Stimulated activated CD4-positive, alpha-beta T cell treated with anti-CD3 and anti-CD28 coated beads, Interleukin-2, amount 100 ng/mL, for 24 hours (primary cell): ENCODE measurements at places on chromosomes 11 and 22.

- no peak for DNase-seq
Measured at GRCh38 chr11:68470304-68470811, 9.8 kb downstream of the PPP6R3 start.

- DNase-seq, result peak; percentile 75
Measured at GRCh38 chr11:66883016-66883965, 26.4 kb downstream of the LRFN4 start.

DNA sequence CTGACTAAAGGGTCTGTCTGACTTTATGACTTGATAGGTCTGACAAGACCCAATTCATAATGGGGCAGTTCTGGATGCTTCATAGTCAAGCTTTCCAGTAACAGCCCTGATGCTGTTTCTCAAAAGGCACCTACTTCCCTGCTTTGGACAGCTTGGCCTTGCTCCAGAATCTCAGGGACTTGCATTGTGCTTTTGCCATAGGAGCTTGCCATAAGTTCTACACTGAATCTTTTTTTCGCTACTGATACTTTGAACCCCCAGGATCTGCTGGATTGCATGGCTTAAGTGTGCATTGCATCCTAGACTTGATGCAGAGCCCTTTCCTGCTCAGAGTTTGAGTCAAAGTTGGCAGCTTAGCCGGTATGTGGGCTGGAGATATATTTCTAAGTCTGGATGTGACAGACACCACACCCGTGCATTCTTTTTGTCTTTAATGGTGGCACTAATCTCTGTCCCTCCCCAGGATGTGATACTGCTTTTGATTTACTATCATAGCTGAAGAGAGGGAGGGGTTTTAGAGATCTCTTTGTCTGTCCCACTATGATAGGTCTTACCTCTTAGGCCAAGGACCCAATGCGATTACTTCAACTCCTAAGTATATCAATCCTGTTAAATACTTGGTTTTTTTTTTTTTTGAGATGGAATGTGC is 16.9 kb upstream of the SLC3A2 start:
- DNase-seq, result no peak

DNA sequence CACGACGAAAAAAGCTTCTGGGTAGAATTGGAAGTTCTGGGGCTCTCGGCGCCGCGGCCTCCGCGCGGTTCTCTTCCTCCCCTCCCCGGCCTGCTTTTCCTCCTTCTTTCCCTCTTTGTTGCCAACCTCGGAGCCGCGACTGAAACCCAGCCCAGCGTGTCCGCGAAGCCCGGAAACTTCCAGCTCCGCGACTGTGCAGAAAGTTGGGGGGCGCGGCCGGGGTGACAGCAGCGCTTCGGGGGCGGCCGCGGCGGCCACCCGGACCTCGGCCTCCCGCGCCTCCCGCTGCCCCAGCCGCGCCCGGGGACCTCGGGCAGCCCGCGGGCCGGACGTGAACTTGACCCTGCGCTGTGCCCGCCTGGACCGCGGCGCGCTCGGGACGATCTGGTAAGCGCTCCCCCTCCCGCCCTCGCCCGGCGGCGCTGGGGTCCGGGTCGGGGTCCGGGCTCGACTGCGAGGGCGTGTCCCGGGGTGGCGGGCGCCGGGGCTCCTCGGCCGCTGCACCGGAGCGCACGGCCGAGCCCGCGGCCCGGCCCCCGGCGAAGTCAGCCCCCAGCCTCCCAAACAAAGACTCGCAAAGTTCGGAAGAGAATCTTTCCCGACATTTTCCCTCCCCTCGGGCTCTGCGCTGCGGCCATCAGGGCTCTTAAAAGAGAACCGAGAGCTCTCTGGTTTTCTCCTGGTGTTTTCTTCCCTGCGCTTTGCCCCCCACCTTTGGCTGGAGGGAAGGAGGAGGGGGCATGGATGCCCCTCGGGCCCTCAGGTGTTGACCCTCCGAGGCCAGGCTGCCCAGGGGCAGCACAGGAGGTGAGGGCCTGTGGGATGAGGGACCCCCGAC is 67.9 kb upstream of the WNT7B start:
- peak; percentile 51 for DNase-seq

- no peak for DNase-seq
Measured at GRCh38 chr11:111623527-111624030, 21.3 kb downstream of the SIK2 start.

DNA sequence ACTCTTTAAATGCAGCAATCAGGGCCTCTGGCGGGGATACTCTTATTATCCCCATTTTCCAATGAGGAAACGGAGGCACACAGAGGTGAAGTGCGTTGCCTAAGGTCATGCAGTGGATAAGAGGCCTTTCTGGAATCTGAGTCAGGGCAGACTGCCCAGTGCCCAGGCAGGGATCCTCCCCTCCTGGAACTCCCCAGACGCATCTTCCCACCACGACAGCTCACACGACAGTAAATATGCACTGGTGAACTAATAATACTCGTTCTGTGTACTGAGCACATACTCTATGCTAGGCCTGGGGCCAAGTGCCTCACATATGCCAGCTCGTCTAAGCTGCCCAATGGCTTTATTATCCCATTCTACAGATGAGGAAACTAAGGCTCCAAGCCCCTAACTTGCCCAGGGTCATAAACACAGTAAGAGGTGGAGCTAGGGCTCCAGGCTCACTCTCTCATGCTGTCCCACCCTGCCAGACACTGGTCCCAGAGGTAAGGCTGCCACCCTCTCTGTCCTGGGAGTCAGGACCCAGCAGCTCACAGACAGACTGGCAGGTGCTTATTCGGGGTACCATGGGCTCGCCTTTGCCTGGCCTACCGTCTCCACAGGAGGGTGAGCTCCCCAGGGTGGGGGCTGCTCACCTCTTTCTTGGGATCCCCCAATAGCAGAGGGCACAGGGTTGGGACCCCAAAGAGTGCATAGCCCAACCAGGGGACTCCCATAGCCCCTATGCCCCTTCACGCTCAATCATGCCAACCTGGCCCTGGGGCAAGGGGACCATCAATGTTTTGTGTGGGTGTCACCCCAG is 2.3 kb downstream of the IL2RB start:
- no peak for DNase-seq

DNA sequence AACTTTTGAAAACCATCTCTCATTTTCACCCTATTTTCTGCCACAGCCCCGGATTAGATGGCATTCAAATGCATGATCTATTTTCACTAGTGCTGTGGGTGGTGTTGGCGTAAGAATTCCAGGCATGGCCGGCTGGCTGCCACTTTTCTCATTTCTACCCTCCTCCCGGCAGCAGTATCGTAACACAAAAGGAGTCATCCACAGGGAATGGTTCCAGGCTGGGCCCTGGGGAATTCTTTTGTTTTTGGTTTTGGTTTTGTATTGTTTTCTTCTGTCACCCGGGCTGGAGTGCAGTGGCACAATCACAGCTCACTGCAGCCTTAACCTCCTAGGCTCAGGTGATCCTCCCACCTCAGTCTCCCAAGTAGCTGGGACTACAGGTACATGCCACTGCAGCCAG is 13.8 kb downstream of the JAML start:
- DNase-seq, result no peak

- DNase-seq, result no peak
Measured at GRCh38 chr11:114087025-114087424, 27.5 kb downstream of the ZBTB16 start.

- DNase-seq, result no peak
Measured at GRCh38 chr22:24775769-24776492, 1.4 kb upstream of the PIWIL3 start.

DNA sequence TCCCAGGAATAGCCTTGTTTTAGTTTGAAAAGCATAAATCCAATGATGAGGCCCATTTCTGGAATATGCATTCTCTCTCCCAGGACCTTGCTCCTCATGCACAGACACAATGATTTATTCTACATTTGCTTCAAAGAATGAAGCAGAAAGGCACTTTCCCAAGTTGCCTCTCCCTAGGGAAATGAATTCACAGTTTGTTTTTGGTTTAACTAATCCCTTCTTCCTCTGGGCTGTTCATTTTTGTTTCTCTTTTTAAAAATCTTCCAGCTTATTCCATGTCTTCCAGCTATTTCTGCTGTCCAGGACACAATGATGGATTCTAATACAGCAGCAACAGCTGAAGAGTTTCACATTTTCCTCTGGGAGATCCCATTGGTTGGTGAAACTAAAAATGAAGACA is 1529.2 kb upstream of the TENM4 start:
- DNase-seq, result no peak

DNA sequence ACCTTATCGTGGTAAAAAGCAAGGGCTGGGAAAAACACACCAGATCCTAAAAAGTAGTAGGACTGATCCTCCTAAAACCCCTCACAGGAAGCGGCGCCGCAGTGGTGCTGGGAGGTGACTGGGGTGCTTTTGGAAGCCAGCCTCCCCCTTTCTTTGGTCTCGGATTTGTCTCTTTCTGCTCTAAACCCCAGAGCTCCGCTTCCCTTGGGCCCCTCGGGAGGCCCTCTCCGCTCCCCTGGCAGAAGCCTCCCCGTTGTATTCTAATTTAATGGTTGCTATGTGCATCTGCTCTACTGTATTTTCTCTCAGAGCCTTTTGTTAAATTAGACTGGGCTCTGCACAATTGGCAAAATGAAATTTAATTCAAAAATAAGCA is 587.7 kb downstream of the OPCML start:
- DNase-seq, result no peak

DNA sequence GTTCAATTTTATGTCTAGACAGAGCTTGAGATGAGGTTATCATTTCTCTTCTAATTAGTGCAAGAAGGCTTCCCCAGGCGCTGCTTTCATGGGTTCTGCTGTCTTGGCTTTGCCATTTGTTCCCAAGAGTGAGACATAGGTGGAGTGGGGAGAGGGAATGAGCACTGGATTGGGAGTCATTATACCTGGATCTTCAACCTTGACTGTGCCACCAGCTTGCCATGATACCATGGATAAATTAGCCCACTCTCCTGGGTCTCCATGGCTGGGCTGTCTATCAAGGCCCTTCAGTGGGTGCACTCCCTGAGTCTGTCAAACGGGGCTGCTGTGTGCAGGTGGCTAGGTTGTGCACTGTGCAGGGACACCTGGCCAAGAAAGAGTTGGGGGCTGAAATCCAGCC is 15.6 kb upstream of the NECTIN1 start:
- DNase-seq, result no peak

DNA sequence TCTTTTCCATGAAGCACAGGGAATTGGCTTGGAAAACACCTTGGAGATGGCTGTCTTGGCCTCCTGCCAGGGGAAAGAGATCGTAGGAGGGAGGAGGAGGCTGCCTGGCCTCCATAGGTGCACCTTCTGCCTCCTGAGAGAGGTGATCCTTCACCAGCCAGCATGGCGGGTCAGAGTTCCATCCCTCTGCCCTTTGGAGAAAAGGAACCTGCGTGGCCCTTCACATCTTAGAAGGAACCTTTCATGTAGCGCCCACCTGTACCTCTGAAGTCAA is 58.2 kb upstream of the DRD2 start:
- no peak for DNase-seq

GRCh38 chr11:45209891-45210699 is 63.7 kb downstream of the PRDM11 start:
- no peak for DNase-seq

DNA sequence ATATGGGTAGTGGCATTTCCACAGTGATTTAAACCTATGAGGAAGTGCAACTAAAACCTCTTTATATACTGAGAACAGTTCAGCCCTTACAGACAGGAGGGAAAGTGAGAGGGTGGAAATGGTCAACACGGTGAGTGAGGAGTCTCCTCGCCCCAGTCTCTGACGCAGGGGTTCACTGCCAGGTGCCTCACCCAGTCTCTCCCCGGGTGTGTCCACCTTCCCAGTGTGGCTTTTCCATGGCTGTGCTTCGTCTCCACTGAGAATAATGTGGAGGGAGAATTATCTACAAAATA is 116.6 kb upstream of the TOP3B start:
- no peak for DNase-seq

DNA sequence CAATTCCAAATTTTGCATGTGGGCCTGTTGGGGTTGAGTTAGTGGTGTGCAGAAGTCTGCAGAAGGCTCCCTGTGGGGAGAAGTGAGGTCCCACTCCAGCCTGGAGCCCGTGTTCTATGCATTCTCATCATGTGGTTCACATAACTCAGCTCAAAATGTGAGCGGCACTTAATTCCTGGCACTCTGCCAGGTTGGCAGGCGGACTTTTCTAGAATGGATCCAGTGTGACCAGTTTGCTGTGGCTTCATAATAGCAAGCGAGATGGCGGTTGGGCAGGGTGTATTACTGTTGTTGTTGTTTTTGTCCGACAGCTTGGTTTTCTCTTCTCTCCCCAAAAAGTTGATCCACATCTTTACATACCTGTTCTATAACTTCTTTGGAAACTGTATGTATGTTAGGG is 146.8 kb upstream of the TTC12 start:
- DNase-seq, result no peak

- no peak for DNase-seq
Measured at GRCh38 chr11:116255321-116255953, 517.4 kb downstream of the BUD13 start.

DNA sequence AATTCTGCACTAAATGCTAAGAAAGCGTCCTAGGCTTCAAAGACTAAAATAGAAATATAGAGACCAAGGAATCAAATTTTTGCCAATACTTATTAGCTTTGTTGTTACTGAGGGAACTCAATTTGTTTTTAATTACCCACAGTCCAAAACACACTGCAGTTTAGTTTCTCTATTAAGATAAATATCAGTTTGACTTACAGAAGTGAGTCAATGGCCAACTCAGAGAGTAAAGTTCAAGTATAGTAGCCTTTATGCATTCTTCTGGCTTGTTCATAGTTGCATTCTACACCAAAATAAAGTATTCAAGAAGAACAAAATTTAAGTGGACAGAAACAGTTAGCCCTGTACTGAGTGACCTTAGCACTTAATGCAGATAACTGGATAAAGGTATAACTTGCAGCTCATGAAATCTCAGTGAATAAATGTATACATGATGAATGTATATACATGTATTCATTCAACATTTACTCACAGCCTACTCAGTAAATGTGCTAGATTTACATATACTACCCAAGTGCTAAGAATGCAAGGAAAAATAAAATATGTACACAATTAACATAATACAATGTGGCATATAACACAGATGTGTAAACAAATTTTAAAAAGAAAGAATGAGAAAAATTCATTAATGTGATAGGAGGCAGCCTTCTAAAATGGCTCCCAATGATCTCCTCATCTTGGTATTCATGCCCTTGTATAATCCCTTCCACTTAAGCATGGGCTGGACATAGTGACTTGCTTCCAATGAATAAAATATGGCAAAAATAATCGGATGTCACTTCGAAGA is 9.7 kb upstream of the RNF141 start:
- DNase-seq, result no peak

- DNase-seq, result no peak
Measured at GRCh38 chr11:11983427-11983826, 25.0 kb downstream of the DKK3 start.

DNA sequence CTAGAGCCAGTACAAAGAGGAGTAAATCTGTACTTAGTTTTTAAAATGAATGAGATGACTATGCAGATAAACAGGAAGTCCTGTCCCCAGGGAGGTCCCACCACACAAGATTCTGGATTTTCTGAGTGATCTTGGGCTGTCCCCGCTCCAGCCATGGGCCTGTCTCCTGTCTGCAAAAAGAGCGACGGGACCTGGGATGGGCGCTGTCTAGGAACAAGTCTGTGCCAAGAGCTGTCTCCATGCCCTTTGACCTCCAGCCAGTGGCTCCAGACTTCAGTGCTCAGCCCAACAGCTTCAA is 6.0 kb downstream of the CSNK1E start:
- no peak for DNase-seq

GRCh38 chr11:116715383-116715782 is 57.4 kb downstream of the BUD13 start:
- DNase-seq, result no peak
